Cardiac atrium fibroblast (primary cell): ENCODE measurements at places on chromosomes 6 and 20. TPM values are rescaled to one million over a fixed set of nuclear protein-coding genes. Genes with fewer than 3 reads are reported as not detected.

Gene FAM209B
- total RNA-seq: not detected in 2 replicates

Gene CARMIL1
- 43.6 and 48.2 TPM in 2 replicates for total RNA-seq

Gene RIPOR2
- 6.0 and 9.2 TPM in 2 replicates for total RNA-seq

Gene NMBR
- total RNA-seq: not detected in 2 replicates

Gene GHRH
- not detected in 2 replicates for total RNA-seq

Gene CLIC5
- not detected in 2 replicates for total RNA-seq

Gene NHLRC1
- total RNA-seq: 1.9 and 2.2 TPM in 2 replicates

Gene BTBD3
- 14.3 and 21.8 TPM in 2 replicates for total RNA-seq

Gene FNDC11
- 0.16 and 0.36 TPM in 2 replicates for total RNA-seq

Gene GMPR
- total RNA-seq: 2.6 and 3.4 TPM in 2 replicates

Gene MYCT1
- total RNA-seq: 2.7 and 6.3 TPM in 2 replicates

Gene PBOV1
- not detected in 2 replicates for total RNA-seq
